ENCODE measurements at places on chromosomes 3 and 15.

DNA sequence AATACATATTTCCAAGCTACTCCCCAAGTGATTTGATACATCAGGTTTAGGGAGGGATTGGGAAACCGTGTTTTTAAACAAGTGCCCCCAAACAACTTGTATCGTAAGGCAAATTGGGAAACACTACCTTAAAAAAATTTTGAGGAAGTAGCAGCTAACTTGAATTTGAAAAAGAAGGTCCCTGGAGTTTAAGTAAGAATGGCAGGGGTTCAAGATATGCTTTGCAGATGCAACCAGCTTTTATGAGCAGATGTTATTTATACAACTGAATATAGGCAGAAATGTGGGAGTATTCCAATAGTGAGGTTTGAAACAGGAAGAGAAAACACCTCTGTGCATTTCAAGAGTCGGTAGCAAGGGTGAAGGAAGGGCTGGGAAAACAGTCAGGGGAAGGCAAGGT lies 139.6 kb downstream of the IL20RB start:
- no peak for DNase-seq

DNA sequence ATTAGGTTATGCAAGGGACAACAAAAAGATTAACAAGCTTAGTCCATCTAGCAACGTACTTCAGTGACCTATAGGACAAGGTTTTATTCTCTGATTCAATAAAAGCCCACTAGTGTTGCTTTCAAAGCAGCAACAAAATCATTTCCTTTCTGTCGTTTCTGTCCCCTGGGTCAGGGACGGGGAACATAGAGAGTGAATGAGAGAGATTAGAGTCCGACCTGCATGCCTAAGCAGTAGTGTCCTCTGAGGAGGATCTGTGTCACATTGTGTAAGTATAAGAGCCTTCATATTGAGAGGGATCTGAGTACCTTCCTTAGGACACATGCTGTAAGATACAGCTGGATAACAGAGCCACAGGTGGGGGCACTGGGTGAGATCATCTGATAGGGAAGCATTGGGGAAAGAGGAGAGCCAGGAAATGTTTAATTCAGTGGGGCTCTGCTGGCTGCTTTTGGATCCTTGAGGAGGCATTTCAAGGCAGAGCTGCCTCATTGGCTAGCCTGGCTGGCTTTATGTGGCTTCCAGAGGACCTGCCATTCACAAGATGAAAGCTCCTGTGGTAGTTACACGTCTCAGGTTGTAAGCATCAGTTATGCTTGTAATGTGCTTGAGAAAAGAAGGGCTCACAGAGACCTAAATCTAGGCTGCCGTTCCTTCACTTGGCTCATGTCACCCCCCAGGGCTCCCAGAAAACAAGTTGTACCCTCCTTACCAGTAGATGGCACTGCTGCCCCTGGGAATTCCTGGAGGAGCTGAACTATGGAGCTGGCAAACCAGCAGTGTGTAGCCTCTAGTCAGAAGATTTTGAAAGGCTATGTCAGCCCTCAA lies 2.7 kb downstream of the TMEM108 start:
- peak; percentile 77 for DNase-seq

- peak; percentile 11 for DNase-seq
Observed at GRCh38 chr3:193593668-193594030, 641 bp downstream of the OPA1 start.

DNA sequence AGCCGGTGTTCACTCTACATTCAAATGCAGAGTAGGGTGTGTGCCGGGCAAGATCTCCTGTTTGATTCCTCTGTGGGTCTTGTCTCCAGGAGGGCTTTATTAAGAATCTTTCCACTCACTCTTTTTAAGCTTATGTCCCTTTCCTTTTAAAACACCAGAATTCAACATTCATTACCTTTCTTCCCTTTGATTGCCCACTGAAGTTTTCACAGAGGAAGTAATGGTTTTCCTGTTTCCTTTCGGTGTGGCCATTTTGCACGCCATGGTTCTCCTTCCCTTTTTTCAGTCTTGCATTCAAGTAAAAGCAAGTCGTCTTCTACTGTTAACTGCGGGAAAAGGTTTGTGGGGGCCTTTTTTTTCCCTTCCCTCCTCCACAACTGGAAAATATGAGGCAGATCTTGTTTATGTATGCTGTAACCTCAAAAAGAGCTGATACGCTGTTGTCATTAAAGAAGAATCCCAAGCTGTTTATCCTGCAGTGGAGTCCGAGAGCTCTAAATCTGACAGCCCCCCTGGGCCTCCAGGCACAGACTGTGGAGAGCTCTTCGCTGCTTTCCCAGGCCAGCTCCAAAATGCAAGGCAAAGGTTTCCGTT lies 40.5 kb downstream of the FILIP1L start:
- DNase-seq = peak; percentile 79

DNA sequence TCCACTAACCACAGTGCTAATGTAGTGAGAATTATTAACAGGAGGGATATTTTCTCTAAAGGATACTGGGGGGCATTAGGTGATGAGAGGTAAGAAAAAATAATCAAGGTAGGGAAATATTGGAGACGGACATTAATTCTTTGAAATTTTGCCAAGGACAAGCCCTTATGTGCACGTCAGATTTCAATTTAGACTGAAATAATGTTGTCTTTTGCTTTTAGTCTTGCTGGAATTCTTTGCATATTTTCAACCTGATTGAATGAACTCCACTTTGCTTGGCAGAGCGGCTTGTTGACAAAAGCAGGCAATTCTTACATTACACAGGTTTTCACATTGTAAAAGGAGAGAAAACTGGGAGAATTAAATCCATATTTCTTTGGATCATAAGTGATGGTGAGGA lies 25.0 kb upstream of the C3orf52 start:
- DNase-seq = peak; percentile 48

DNA sequence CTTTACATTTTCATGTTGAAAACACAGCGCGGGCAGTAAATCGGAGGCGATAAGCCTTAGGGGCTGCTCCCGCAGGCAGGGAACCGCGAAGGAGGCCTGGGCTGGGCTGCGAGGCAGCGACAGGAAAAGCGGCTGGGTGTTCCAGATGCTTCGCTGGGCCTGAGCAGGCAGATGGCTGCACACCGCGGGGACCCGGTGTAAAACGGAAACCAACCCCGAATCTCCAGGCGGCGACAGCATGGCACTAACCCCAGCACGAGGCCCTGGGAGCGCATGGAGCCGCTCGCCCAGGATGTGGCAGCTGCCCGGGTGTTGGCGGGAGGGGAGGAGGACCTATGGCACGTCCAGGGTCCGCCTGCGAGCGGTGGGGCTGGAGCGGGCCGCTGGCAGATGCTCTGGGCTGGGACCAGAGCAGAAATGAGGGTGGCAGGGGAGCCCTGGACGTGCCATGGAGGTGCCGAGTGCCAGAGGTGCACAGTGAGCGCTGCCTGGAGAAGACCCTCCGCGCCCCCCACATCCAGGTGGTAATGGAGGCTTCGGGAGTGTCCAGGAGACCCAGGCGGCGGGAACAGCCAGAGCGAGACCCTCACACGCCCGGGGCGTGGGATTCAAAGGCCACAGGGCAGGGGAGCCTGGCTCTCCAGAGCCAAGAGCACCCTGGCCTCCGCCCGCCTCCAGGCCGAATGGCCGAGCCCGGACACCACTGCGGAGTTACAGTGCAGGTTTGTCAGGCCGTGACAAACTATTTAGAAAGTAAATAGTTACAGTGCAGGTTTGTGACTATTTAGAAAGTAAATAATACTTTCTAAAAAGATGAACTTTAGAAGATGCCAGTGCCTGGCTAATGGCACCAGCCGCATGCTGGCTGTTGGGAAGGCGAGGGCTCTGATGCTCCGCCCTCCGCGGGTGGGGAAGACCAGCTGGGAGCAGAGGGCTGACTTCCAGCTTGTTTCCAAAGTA lies 293.6 kb downstream of the OCA2 start:
- no peak for DNase-seq

DNA sequence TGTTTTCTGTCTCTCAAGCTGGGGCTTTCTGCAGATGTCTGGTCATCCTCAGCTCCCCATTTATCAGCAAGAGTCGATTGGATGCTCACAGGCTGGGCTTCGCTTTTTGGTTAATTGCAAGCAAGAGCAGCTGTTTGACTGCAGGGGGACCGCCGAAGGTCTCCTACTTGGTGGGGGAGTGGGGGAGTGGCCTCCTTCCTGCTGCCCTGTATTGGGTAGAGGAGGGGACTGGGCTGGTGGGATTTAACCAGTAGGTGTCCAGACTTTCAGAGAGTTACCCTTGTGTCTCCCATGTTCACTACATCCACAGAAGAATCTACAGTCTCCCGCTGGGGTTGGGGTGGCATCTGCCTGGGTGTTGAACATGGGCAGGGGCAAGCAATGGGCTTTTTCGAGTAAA lies 78.7 kb downstream of the PLXNA1 start:
- DNase-seq = no peak

DNA sequence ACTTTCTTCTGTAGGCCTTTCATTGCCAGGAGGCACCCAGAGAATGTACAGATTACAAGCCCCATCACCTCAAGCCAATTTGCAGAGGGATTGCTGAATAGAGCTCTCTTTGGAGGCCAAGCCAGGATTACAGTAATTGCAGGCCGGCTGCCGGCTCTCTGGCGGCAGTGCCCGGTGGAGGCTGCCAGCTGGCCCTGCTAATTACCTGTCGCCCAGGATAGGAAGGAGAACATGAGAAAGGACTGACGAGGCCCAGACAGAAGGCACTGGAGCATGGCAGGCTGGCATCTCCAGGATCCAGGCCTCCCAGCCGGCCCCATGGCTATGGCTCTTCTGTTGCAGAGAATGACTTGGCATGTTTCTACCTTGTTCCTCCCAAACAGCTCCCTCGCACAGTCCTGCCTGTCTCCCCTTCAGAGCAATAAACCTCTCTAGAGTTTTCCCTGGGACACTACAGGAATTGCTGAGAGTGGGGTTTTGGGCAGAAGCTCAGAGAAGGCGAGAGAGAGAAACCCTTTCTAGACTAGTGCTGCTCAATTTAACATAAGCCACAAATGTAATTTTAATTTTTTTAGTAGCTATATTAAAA lies 273.6 kb upstream of the PROK2 start:
- DNase-seq = no peak

DNA sequence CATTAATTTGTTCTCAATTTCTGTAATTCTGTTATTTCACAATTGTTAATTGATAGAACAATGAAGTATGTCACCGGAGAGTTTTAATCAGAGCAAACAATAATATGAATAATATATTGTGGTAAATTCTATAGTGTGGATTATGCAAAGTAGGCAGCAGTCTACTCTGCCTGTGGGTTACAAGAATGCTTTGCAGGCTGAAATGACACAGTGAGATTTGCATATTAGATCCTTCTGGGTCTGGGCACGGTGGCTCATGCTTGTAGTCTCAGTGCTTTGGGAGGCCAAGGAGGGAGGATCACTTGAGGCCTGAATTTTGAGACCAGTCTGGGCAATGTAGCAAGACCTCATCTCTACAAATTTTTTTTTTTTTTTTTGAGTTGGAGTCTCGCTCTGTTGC lies 12.5 kb downstream of the COPG1 start:
- no peak for DNase-seq

- no peak for DNase-seq
Observed at GRCh38 chr15:60548101-60548500, 69.2 kb upstream of the ICE2 start.

DNA sequence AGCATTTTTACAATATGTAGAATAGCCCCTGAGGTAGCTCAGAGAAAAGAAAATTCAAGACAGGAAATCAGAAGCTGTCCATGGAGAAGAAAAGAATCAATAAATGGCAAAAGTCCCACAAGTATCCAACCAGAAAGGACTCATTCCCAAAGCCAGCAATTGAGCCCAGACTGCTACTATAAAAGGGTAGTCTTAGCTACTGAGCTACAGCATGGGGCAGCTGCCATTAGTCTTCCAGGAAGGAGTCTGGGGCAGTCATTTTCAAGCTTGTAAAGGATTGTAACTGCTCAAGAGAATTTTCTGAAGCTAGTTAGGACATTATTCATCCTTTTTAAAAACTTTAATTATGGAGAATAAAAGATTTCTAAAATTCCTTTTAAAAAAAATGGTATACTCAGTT lies 10.5 kb downstream of the LEKR1 start:
- no peak for DNase-seq

- DNase-seq = no peak
Observed at GRCh38 chr3:113329757-113330156, 111.5 kb downstream of the CFAP44 start.

DNA sequence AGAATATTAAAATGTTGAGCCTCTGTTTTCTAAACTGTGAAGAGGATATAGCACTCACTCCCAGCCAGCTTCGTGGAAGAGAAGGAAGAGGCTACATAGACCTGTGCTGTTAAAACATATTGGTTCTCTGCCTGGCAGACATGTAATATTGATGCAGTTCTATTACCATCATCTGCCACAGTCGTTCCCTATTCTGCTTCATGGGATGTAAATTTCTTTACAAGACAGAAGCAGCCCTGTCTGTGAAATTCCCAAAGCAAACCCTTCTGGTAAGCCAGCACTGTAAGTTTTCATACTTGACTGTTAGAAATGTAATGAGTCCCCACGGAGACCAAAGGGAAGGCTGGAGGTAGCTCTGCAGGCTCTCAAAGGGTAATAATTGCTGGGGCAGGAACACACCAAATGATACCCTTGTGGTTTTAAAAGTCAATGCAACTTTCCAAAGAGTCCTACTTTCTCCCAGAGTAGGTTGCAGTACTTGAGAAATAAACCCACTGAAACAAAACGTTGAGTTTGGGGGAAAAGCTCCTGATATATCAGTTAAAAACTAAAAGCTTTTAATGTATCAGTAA lies 129.9 kb upstream of the HES1 start:
- DNase-seq = no peak
